Adipocyte (in vitro differentiated cells): ENCODE measurements at places on chromosomes 12 and 14.

DNA sequence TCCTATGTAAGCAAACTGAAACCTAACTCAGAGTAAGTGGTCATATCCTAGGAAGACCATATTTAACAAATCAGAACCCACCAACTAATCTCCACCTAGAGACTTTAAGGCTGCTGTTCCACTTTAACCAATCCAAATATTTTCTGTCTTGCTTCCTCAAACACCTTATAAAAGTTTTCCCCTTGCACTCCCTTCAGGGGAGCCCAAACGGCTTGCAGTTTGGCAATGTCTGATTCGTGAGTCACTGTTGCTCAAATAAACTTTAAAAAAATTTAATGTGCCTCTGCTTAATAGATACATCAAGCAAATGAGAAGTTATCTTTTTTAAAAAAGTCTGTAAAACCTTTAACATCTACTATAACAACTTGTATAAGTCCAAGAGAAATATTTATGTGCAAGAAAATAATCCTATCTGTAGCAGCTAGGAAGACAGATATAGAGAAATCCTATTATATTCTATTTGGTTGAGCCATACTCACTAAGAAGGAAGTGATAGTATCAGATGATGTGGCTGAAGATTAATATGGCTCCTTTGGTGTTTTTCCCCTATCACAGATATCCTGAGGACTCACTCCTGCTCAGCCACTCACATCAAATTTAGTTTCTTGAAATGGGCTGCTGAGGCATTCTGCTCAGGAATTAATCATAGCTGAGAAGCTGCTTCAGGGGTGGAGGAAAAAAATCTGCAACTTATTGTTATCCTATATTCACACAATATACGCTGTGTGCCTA lies 65.1 kb upstream of the DUSP6 start:
- DNase-seq = peak; percentile 25

DNA sequence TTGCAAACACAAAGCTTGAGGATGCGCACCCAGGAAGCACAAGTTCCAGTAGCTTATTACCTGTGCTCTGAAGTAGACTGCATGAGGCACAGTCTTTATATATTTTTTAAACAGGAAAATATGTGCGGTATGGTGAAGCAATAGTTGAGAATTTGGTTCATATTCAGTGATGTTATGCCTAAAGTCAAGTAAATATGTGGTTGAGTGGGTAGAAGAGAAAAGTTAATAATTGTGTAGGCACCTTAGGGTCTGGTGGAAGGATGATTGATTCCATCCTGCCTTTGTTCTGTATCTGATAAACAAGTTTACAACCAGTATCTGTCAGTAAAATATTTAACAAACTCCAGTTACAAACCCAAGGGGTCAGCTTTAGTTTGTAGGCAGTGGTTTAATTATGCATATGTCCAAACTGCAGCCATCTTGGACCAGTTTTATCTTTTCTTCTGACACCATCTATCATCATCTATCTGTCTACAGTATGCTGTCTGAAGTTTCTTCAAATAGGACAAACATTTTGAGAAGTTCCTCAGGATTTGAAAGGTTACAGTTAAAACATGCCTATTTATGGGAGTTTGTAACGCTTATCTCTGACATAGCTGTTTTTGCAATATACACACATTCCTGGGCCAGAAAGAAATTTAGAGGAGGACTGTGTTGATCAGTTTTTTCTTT lies 10.8 kb downstream of the SINHCAF start:
- no peak for DNase-seq

- DNase-seq = peak; percentile 53
Measured at GRCh38 chr12:120651821-120652220, 11.4 kb downstream of the CABP1 start.

- no peak for DNase-seq
Measured at GRCh38 chr14:91032248-91032647, 28.2 kb downstream of the RPS6KA5 start.

GRCh38 chr12:32171211-32171610 lies 64.6 kb downstream of the BICD1 start:
- no peak for DNase-seq

DNA sequence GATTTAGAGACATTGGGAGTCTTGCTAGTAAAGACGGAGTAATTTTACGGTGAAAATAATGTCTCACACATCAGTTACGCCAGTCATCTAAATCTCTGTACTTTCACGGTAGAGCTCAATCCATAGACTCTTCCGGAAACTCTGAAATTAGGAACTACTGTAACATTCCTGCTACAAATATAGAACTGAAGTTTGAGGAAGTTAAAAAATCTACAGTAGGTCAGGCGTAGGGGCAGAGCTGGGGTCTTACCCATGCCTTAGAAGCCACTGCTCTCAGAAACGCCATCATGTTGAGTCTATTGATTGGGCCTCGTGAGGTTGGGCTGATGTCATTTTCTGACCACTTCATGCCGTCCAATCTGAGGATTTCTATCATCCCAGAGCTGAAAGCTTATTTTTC lies 1029.8 kb upstream of the TMEM132C start:
- DNase-seq = no peak

DNA sequence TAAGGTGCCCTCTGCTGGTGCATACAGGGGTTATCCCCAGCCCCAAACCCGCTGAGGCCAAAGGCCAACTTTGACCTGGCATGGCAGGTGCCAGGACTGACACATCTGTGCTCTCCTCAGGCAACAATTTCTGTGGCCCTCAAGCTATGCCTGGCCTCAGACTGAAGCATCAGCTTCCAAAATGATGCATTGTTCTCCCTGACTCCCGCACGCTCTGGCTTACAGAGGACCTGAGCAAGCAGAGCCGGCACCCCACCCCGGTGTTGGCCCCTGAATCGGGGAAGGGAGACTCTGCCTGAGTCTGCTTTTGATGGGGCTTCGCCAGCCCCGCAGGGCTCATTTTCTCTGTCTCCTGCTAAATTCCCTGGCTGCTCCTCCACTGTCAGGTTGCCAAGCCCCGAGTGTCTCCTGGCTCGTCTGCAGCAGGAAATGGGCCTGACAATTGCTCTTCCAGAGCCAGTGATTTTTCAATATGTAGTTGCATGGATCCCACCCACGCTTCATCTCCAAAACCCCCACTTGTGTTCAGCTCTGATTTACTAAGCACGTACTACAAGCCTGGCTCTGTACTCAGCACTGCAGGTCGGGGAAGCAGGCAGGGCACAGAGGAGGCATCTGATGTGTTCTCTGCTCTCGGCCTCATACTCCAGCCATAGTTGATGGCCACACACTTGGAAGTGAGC lies 126.1 kb downstream of the SLC38A6 start:
- DNase-seq = no peak

DNA sequence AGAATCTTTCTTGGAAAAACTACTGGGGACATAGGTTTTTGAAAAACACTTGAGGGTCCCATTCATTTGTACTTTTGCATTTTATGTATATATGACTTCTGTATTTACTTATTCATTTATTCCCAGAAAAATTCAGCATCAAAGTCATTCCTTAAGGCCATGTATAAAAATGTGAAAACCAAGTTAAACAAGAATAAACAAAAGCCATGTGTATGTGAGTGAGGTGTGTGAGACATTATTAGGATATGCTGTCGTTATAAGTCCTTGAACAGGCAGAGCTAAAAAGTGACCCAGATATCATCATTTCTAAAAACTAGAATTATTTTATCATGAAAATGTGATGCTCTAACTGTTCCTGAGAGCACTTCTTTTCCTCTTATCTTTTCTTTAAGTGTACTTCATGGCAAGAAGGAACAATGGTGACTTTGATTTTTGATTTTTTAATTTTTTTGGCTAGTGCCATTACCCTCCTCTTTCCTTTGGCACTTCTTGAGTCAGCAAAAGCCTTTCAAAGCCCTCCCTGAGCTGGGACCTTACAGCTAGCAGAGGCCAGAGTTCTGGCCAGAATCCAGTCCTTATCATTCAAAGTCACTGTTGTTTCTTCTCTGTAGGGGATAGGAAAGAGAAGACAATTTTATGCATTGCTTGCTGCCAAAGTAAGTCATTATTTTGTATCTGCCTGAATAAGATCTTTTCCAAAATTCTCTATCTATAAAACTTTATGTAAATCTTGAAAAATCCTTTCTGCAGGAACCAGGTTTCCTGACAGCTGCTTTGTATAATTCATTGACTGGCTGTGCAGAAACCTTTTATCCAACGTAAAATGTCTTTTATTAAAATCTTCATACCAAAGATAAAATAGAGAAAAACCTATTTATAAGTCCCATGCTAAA lies 419.7 kb upstream of the PRICKLE1 start:
- DNase-seq = no peak

DNA sequence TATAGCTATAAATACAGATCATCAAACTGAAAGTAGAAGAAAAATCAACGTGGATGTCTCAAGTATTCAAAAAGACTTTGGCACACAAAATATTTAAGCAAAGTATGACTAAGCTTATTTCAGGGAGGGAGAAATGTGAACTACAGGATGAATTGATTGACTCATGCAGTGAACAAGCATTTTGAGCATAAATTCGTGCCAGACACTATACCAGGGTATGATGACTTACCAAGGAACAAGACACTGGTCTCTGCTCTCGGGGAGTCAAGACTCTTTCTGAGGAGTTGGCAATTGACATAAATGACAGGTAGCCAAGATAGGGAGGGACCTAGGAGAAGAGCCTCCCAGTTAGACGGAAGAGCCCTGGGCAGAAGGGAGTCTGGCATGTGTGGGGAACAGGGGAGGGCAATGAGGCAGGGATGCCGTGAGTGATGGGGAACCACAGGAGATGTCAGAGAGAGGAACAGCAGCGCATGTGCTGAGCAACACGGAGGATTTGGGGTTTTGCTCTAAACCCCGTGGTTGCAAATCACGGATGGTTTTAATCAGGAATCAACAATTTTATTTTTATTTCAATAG lies 115.2 kb downstream of the TMEM132D start:
- peak; percentile 86 for DNase-seq

GRCh38 chr14:100305324-100306100 lies 732 bp downstream of the SLC25A29 start:
- peak; percentile 60 for DNase-seq

GRCh38 chr12:106892075-106892474 lies 63.6 kb upstream of the TMEM263 start:
- no peak for DNase-seq
